Mammary epithelial cell (primary cell): ENCODE measurements at places on chromosomes 16 and 17. TPM values are rescaled to one million over a fixed set of nuclear protein-coding genes. Genes with fewer than 3 reads are reported as not detected.

The TUBB3 gene
- total RNA-seq, result 99.5 TPM

The MPO gene
- not detected for total RNA-seq

The PRR15L gene
- 0.33 TPM in 1 of 2 replicates, not detected in the other for total RNA-seq

The MT1G gene
- total RNA-seq, result 2.3 TPM

The HOXB9 gene
- total RNA-seq, result not detected
